ENCODE measurements at places on chromosomes 5 and 9. TPM values are rescaled to one million over a fixed set of nuclear protein-coding genes. Genes with fewer than 3 reads are reported as not detected.

- DNase-seq, result no peak
These were observed 46.6 kb upstream of the COL5A1 start for GRCh38 chr9:134595014-134595413.

DNA sequence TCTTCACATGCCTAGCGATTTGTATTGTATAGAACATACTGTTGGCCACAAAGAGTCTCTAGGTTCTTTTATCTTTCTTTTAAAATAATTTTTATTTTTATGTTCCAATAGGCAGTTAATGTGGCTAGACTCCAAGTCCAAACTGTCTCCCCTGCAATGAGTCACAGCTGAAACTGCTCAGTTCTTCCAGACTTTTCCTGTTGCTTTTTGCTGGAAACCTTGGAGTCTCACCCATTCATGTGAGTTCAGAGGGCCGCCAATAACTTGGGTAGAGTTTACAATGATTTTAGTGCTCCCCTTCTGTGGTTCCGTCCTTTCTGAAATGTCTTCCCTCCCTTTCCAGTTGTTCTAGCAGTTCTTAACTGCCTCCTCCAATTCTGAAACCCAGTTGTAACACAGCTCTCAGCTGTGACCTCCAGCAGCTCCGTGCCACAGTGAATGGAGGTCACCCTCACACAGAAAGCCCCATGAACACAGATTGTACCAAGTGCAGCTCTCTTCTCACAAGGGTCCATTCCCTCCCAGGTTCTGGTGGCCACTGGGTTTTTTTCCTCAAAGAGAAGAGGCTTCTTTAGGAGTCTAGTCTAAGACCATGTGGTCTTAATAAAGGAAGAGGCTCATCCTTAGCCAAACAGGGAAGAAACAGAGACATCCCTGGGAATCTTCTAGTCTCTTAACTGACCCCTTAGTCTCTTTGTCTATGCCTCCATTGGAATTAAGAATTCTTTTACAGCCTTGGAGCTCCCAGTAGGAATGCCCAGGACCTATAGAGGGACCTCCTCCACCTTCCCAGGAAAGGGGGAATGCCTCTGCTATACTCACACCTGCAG, 198.5 kb downstream of the SPOCK1 start:
- no peak for DNase-seq

GRCh38 chr5:127001621-127002296, 28.6 kb downstream of the MARCHF3 start:
- DNase-seq, result no peak

DNA sequence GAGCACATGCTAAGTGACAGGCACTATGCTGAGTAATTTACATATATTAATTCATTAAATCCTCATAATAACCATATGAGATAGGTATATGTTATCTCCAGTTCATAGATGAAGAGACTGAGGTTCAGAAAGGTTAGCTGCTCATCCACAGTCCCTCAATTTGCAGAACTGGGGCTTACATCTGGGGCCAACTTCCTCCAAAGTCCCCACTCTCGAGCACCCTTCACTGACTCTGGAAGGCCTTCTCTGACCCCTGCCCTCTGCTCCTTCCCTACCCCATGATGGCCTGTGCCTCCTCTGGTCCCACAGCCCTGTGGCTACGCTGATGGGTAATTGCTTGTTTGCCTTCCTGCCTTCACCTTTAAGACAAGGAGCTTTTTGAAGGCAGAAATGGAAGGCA, 71.6 kb downstream of the C5orf15 start:
- no peak for DNase-seq

DNA sequence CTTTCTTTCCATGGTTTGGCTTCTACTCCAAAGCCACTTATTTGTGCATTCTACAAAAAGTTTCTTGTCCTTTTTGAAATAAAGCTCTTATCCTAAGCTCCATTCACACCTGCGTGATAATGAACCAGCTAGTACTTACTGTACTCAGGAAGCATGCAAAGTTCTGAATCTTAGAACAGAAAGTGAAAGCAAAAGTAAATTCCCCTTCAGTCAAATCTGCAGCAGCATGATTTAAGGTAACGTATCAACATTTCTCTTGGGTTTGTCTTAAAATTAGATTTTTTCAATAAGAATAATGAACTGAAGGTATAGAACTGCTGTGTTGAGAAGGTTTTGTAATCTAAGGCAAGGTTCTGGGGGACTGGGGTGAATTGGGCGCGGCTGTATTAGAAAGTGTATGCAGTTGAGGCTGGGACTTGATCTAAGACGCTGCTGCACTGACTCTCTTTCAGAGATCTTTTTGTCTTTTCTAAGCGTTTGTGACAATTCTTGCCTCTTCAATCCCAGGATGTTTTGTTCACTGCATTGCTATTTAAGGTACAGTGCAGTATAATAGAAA, at the start of gene ERAP2:
ERAP2 (plus strand) TSS at position 209 of the 559 bp plus-strand sequence. CDS start 3,186 bp downstream, outside the sequence.
- no peak for DNase-seq

GRCh38 chr9:1743121-1743960, 271.8 kb upstream of the SMARCA2 start:
- no peak for DNase-seq

GRCh38 chr9:124721109-124721906, 49.8 kb downstream of the NR6A1 start:
- DNase-seq, result no peak

GRCh38 chr5:10330511-10331230, 22.8 kb upstream of the MARCHF6 start:
- no peak for DNase-seq

CCDC187 gene
- not detected for total RNA-seq

PRKACG gene
- not detected for total RNA-seq
